Naive thymus-derived CD4-positive, alpha-beta T cell (primary cell): ENCODE measurements at places on chromosomes 11 and 22. TPM values are rescaled to one million over a fixed set of nuclear protein-coding genes. Genes with fewer than 3 reads are reported as not detected.

KCNQ1OT1 gene
- 0.09 TPM for polyA plus RNA-seq

LRRC75B gene
- not detected for polyA plus RNA-seq

DNA sequence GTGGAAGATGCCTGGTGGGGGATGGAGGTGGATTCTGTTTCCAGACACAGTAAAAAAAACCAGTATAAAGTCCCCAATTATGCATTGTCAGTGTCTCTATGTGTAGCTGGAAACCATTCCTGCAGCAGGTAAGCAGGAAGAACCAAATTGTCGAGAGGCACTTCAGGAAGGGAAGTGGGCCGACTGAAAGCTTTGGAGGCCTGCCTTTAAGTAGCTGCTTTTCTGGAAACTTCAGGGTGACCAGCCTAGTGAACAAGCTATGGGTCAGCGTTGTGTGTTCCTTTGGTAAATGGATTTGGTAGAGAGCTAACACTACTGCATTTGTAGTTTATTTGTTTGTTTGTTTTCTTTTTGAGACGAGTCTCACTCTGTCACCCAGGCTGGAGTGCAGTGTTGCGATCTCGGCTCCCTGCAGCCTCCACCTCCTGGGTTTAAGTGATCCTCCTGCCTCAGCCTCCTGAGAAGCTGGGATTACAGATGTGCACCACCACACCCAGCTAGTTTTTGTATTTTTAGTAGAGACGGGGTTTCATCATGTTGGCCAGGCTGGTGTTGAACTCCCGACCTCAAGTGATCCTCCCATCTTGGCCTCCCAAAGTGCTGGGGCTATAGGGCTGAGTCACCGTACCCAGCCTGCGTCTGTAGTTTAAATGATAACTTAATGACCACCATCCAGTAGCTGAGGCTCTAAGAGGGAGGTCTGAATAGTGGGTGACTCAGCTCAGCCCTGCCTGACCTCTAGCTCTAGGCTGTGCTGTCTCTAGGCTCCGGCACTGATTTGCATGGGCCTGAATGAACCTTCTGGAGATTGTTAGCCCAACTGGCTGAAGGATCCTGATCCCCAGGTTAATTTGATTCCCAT lies 12.8 kb downstream of the PTPRJ start:
- no peak overlapping the region for H3K4me3 ChIP-seq
- no peak for DNase-seq
- no peaks in the 10 kb centered on the region for H3K27me3 ChIP-seq

DNA sequence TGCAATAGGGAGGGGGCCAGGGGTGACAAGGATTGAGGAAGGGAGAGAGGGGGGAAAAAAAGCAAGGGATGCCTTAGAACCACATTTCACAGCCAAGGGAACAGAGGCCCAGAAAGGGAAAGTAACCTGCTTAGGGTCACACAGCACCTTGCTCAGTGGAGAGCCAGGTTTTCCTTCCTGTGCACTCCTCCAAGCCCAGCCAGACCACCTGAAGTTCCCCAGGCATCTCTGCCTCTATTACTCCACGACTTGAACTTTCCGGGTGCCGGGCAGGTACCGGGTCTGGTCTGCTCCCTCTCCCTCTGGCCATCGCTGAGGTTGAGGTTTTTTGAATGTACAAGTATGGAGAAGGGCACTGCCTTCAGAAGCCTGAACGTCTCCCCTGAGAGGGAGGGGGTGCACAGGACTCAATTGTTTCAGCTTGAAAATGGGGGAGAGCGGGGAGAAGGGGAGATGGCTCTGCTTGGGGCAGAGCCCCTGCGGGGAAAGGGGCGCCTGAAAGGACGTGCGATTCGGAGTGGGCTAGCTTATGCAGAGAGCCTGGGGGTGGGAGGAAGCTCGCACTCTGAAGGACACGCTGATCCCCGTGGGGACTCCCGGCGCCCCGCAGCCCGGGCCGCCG lies 516 bp upstream of the SERPINH1 start:
- peaks cover 22% of the 10 kb centered on the region for H3K4me1 ChIP-seq
- no peak for DNase-seq
- H3K27ac ChIP-seq = peak overlapping the region; percentile 86
- peak overlapping the region; percentile 91 for H3K4me3 ChIP-seq

TREH gene
- polyA plus RNA-seq = not detected

- no peak overlapping the region for H3K4me3 ChIP-seq
- no peaks in the 10 kb centered on the region for H3K4me1 ChIP-seq
- H3K27me3 ChIP-seq = no peaks in the 10 kb centered on the region
- no peaks in the 10 kb centered on the region for H3K36me3 ChIP-seq
- no peak for DNase-seq
- no peak overlapping the region for H3K27ac ChIP-seq
These were observed 59.6 kb downstream of the MTNR1B start for GRCh38 chr11:93028960-93029522.
